Activated CD8-positive, alpha-beta T cell treated with anti-CD3 and anti-CD28 coated beads, Interleukin-2, amount 10 ng/mL, durations not matched to agents 7 days and 5 days (primary cell): ENCODE measurements at places on chromosomes 13 and 19.

DNA sequence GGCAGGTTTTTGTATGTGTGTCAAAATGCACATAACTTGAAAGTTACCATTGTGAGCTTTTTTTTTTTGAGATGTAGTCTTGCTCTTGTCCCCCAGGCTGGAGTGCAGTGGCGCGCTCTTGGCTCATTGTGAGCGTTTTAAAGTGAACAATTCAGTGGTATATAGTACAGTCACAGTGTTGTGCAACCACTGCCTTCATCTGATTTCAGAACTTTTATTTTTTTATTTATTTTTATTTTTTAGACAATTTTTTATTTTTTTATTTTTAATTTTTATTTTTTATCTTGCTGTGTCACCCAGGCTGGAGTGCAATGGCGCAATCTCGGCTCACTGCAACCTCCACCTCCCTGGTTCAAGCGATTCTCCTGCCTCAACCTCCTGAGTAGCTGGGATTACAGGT lies 15.0 kb downstream of the SLC25A42 start:
- DNase-seq, result no peak

GRCh38 chr19:49831592-49831991 lies 13.5 kb downstream of the MED25 start:
- no peak for DNase-seq

- DNase-seq, result peak; percentile 74
These were observed 64.1 kb downstream of the ZNF429 start for GRCh38 chr19:21569494-21569865.

GRCh38 chr13:22925881-22926747 lies 254.7 kb upstream of the SGCG start:
- no peak for DNase-seq

GRCh38 chr13:46387064-46387851 lies at the start of gene RUBCNL:
TSS of gene RUBCNL (minus strand) at chr13:46387252. CDS start at chr13:46372475, 14,777 bp downstream.
- DNase-seq, result peak; percentile 28

- DNase-seq, result no peak
These were observed 1.2 kb upstream of the TOMM40 start for GRCh38 chr19:44889830-44890365.

DNA sequence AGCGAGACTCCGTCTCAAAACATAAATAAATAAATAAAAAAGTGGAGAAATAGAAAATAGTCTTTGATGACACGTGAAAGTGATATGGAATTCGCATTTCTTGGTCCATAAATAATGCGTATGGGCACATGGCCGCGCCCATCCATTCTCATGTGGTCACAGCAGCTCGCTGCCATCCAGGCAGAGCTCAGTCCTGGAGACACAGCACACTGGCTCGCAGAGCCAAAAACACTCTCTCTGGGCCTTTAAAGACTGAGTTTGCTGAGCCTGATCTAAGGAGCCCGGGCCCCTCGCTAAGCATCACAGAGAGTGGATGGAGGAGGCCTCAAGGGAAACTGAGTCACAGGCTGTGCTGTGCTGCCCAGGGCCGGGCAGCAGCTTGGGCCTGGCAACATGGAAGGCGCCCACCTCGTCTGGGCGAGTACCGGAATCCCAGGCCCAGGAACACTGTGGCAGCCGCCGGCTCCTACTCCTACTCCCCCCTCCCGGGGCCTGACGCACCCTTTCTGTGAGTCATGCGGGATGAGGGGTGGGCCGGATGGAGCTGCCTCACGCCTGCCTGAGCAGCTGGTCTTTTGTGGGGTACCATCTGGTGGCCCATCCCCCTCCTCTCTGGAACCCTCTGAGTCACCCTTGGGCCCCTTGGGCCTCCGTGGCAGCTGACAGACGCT lies 28.9 kb upstream of the CACTIN start:
- DNase-seq, result no peak

DNA sequence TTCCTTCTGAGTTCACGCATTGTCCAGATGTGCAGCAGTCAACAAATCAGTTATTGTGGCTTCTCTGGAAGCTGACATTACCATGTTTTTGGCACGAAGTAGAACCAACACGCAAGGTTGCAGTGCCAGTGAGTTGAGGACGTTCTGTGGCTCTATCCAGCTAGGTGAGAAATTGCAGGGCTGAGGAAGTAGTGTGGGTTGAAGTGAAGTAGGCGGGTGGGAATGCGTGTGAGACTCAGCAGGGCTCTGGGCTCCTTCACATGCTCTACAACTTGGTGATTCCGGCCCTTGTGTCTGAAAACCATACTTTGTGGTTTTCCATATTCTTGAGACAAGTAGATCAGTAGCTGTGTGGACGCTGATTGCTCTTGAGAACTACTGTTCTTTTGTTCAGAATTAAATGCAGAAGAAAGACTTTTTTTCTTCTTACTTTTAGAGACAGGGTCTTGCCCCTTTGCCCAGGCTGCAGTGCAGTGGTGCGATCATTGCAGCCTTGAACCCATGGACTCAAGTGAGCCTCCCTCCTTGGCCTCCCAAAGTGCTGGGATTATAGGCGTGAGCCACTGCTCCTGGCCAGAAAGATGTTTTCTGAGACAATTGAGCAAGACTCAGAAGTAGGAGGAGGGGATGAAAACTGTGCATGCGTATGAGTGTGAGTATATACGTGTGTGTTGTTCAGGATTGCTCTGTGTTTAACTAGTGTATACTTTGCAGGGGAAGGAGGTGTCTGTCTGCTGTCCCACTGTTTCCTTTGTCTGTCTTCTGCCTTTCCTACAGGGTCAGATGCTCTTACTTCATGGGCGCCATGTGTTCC lies 46.2 kb downstream of the GATAD2A start:
- DNase-seq, result peak; percentile 60

DNA sequence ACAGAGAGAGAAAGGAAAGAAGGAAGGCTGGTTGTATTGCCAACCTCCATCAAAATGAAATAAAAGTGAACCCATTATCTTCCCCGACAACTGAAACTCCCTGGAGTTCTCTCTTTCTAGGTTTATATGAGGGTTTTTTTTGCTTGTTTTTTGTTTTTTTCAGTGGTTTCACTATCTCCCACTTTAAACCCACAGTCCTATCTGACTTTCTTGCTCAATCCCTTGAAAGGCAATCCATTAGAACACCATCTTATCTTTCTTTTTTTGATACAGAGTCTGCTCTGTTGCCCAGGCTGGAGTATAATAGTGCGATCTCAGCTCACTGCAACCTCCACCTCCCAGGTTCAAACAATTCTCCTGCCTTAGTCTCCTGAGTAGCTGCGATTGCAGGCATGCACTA lies 158.0 kb upstream of the MIR17HG start:
- DNase-seq, result no peak
